ENCODE measurements at places on chromosomes 13 and 19. TPM values are rescaled to one million over a fixed set of nuclear protein-coding genes. Genes with fewer than 3 reads are reported as not detected.

DNA sequence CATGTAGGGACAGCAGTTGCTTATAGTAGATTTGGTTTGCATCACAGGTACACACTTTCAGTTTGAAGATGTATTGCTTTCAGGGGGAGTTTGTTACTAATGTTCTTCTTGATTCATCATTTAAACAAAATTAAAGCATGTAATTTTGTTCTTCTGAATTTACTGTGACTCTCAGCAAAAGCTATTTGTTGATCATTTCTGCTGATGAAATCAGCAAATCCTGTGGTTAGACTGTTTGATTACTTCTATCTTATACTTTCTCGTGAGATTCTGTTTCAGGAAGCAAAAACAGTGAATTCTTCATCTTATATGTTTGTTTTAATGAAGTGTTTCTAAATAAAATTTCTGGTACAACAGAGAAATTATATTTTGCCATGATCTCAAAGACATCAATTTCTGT, 497.6 kb downstream of the GPC6 start:
- no peak for DNase-seq

- DNase-seq, result no peak
Observed at GRCh38 chr13:73991384-73991783, 142.8 kb downstream of the KLF12 start.

- peak; percentile 42 for DNase-seq
Observed at GRCh38 chr19:5041168-5041912, 72.4 kb downstream of the KDM4B start.

- no peak for DNase-seq
Observed at GRCh38 chr13:100382785-100383184, 205.8 kb downstream of the GGACT start.

DNA sequence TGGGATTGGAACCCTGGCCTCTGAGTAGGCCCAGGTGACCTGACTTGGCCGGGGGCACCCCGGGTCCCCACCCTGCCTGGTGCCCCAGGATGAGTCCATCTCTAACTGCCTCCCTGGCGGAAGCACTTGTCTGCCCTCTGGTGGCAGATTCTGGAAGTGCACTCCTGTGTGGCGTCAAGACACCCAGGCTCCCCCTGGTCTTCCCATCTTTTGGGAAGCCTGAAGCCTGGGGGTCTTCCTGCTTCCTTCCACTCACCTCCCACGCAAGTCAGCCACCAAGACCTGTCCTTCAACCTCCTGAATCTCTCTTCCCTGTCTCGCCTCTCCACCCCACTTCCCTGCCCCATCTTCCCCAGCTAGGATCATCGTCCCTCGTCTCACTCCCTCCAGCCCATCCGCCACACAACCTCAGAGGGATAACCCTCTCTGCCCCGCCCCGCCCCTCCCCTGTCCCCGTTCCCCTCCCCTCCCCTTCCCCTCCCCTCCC, 7.4 kb downstream of the RABAC1 start:
- peak; percentile 72 for DNase-seq

- no peak for DNase-seq
Observed at GRCh38 chr13:46685006-46685730, 111.8 kb downstream of the ESD start.

GRCh38 chr13:46086421-46086922, 18.4 kb downstream of the CPB2 start:
- DNase-seq, result no peak

- no peak for DNase-seq
Observed at GRCh38 chr19:6425732-6426620, 1.4 kb upstream of the KHSRP start.

- no peak for DNase-seq
Observed at GRCh38 chr19:16016226-16017137, 59.8 kb upstream of the TPM4 start.

DNA sequence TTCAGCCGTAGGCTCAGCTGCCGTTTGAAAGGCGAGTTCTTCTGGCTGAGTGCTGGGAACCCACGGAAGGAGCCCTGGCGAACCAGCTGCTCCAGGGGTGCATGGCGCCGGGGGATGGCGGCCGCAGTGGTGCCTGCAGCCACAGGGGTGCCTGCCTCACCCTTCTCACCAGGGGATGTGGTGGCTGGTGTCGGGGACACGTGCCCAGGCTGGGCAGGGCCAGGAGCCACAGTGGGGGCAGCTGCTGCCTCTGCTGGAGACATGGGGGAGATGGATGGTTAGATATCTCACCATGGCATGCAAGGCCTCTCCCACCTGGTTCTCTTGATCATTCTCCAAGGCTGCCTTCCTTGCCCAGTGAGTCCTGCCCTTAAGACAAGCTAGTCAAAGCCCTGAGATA, 17.1 kb downstream of the NUMBL start:
- no peak for DNase-seq

- no peak for DNase-seq
Observed at GRCh38 chr19:43743059-43743458, 11.7 kb downstream of the SMG9 start.

GRCh38 chr19:57813919-57814504, 701 bp downstream of the ZNF552 start:
- no peak for DNase-seq

GRCh38 chr13:22925881-22926747, 254.7 kb upstream of the SGCG start:
- DNase-seq, result peak; percentile 47

DNA sequence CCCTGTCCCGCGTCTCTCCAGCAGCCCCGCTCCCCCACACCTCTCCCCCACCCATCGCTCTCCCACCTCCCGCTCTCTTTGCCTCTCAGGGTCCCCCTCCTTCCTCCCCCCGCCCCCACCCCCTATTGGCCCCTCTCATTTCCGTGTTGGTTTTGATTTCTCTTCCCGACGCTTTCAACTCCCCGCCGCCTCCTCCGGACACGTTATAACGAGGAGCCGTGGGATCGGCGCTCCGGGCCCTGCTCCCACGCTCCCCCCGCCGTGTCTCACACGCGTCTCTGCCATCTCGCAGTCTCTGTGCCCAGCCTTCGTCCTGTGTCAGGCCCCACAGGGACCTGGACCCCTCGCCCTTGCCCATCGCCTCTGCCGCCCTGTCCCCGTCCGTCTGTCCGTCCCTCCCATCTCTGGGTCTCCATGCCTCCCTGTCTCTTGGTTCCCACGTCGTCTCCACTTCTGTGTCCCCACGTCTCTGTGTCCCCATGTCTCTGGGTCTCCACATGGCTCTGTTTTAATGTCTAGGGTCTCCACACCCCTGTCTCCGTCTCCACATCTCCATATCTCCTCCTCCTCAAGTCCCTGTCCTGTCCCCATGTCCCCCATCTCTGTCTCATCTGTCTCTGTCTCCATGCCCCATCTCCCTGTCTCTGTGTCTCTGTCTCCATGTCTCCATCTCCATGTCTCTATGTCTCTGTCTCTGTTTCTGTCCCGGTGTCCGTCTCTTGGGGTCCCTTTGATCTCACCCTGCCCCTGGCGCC, 13.1 kb downstream of the ERFL start:
- DNase-seq, result no peak

DNA sequence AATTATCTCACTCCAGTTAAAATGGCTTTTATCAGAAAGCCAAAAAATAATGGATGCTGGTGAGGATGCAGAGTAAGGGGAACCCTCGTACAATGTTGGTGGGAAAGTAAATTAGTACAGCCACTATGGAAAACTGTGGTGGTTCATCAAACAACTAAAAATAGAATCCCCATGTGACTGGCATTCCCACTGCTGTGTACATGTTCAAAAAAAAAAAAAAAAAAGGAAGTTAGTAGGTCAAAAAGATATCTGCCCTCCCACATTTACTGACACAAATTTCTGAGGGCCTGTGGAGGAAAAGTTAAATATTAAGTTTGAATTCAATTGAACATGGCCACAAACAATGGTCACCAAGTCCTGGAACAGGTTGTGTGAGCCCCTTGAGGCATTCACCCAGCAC, 9.8 kb upstream of the ZSCAN5A start:
- DNase-seq, result no peak

- DNase-seq, result no peak
Observed at GRCh38 chr13:74569251-74569650, 435.0 kb upstream of the KLF12 start.

Gene IGFLR1
- 4.0 TPM for total RNA-seq

Gene ZNF486
- total RNA-seq, result not detected

Gene PIAS4
- 24.7 TPM for total RNA-seq

Gene SLC1A6
- not detected for total RNA-seq

Gene RDH8
- total RNA-seq, result not detected

Gene CBY2
- total RNA-seq, result not detected

Gene POLRMT
- total RNA-seq, result 62.8 TPM

Gene ZNF738
- 11.3 TPM for total RNA-seq

Gene CNFN
- 3.9 TPM for total RNA-seq

Gene SIGLECL1
- not detected for total RNA-seq

Gene CTXN1
- 27.0 TPM for total RNA-seq

Gene PEG3
- 4.6 TPM for total RNA-seq
